ENCODE measurements at places on chromosomes 3 and 15.

- no peak for DNase-seq
These were observed 108.5 kb downstream of the CYP19A1 start for GRCh38 chr15:51229907-51230330.

GRCh38 chr15:68354923-68355322 is 77.0 kb downstream of the ITGA11 start:
- DNase-seq = no peak

- no peak for DNase-seq
These were observed 8.1 kb downstream of the ARIH1 start for GRCh38 chr15:72482275-72482674.

GRCh38 chr3:94221829-94222228 is 159.0 kb downstream of the NSUN3 start:
- DNase-seq = no peak

GRCh38 chr15:90677807-90678790 is 39.0 kb upstream of the BLM start:
- no peak for DNase-seq

GRCh38 chr3:52002748-52003147 is 7.1 kb upstream of the RPL29 start:
- DNase-seq = no peak

- no peak for DNase-seq
These were observed 19.8 kb downstream of the RAB7A start for GRCh38 chr3:128745742-128746141.

- no peak for DNase-seq
These were observed 304.0 kb upstream of the CBLB start for GRCh38 chr3:106172780-106173179.

- no peak for DNase-seq
These were observed 50.2 kb downstream of the CDCP1 start for GRCh38 chr3:45095916-45096526.

DNA sequence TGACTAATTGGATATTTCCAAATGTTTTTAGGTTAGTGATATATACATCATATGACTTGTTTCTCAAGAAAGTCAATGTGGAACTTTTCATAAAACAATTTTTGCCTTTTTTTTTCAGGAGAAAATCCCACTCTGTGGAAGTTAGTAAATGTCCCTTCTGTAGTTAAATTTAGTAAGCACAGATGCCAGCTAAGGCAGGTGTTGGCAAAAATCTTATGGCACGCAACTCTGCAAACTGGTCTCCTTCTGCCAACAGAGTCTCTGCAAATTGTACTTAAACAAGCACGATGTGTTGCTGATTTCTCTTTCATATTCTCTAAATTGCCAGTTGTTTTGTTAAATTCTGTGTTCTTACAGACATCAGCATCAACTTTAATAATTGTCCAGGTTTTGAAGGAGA is 233.8 kb downstream of the IL5RA start:
- no peak for DNase-seq

DNA sequence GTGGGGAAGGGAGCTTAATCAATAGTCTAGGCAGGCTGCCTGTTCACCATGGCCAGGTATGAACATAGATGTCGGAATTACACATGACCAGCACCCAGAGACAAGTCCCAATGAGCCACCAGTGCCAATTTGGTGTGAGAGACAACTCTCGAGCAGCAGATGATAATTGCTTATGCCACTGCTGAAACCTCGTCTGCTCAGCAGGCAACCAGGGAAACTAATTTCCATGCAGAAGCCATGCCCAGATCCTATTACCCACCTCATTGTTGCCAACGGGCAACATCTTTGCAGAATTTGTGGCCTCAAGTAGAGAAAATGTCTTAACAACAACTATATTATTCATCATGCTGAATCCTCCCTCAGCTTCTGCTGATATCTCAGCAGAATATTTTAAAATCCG is 84.9 kb downstream of the CGGBP1 start:
- no peak for DNase-seq

GRCh38 chr3:71849681-71850080 is 64.7 kb upstream of the PROK2 start:
- no peak for DNase-seq

- DNase-seq = peak; percentile 56
These were observed 602 bp upstream of the BAHD1 start for GRCh38 chr15:40439960-40440742.

DNA sequence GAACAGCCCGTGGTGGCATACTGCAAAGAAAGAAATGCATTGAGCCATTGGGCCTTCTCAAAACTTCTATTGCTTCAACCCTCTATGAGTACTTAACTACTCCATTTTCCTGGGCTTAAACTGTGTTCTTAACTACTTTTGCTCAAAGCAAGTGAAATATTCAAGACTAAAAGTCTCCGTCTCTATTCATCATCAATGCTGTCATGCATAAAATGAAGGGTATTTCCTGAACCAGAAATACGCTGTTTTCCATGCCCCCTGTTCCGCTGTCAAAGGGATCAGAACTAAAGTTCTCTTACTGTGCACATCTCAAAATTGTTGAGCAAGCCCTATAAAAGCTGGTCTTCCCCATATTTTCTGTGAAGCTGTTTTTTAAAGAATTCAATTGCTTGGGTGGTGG is 20.3 kb downstream of the SIAH2 start:
- DNase-seq = no peak

DNA sequence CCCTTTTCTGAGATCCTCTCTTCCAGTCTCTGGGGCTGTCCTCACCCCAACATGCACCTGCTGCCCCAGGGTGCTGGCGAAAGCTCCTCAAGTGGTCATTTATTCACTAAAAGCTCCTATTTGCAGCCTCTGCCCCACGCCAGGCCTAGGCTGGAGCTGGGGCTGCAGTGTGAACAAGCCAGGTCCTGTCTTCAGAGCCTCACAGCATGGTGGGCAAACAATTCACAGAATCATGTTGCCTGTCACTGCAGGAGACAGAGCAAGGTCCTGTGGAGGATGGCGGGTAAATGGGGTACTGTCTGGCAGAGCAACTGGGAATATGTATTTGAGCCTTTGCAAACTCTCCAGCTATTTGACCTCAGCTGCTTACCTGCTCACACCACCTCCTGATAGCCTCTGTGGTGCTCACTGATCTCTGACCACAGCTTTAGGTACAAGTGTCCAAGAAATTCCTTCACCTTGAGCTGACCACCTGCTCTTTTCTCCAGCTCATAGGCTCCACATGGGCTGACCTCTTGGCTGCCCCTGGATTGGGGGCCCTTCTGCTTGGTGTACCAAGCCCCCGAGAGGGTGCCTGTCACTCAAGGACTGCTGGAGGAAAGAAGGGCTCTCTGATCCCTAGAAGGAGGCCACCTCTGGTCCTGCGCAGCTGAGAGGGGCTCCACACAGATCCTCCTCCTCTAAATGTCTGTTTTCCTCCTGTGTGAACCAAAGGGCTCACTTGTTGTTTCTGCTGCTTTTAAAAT is 35.6 kb downstream of the AMOTL2 start:
- DNase-seq = no peak

GRCh38 chr3:141862279-141862816 is 14.1 kb upstream of the ATP1B3 start:
- no peak for DNase-seq

- DNase-seq = no peak
These were observed 12.3 kb downstream of the IQCH start for GRCh38 chr15:67266870-67267269.

DNA sequence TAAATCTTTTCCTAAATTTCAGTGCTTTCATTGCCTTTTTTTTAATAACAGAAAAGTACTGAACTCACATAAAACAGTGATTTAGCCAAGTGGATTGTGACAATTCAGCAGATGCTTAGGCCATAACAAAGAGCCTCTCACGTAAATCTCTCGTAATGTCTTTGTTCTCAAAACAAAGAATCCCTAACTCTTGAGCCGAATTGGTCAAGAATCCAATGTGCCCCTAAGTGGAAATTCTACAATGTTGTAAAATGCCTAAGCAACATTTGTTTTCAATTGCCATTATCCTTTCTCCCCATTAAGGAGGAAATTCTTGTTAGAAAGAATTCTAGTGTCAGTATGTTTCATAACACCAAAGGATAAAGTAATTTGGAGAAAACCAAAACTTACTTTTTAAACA is 235.7 kb upstream of the THBS1 start:
- no peak for DNase-seq

- no peak for DNase-seq
These were observed 38.6 kb downstream of the RFTN1 start for GRCh38 chr3:16474920-16475319.

GRCh38 chr3:18512007-18512406 is 86.9 kb upstream of the SATB1 start:
- DNase-seq = no peak

DNA sequence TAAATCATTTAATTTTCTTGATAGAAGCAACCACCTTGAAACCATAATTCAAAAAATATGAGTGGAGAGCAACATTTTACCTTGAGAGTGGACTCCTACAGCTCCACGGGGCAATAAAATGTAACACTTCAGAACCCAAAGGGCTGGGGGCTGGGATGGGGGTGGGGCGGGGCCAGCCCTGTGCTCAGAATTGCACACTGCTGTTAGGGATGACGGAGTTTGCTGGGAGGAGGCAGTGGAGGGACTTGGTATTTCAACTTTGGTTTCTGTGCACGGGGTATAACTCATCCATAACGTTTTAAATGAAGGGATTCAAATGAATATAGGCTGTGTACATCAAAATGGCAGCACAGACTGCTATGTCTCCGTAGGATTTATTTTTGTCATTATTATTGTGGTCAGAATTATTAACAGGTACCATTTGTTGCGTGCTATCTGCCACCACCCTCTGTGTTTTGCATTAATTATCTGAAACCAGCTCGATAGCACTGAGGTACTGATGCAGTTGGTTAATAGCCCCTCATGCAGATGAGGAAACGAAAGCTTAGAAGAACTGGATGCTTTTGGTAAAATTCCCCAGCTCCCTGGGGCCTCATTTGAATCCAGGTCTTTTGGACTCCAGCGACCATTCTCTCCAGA is 29.4 kb upstream of the WNT5A start:
- DNase-seq = no peak

GRCh38 chr15:60941448-60941847 is 287.7 kb downstream of the RORA start:
- DNase-seq = no peak

DNA sequence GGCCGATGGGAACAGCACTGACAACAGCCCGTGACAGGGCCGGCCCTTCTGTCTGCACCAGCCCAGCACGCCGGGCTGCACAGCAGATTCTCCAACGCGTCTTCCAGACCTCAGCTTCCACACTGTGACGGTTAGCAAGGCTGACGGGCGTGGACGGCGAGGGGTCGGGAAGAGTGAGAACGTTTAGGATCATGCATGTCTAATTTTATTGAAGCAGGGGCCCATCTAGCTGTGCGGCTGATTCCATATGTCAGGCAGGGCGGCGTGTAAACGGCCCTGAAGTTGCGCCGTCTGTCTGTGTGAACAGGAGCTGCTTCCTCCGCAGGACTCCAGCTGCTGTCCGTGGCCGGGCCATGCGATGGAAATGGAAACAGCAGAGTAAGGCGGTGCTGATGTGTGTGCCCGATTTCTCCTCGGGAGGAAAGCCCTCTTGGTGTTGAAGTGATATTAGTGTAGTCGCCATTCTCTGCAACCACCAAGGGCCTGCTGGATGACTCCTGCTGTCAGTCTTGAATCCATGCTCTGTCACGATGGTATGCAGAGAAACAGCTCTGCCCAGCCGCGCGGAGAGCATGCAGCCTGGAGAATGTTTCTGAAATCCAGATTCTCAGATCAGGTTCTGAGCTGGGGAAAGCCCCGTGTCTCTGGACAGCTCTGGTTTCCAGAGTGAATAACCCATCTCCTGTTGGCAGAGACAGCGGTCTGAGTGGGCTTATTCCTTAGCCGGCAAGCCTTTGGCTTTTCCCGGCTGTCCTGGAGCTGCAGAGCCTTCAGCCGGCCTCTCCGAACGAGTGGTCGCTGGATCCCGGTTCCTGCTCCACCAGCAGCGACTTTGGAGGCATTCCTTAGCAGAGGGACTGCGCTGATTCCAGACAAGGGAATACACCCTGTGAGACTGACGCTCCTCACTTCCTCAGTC is 158.1 kb upstream of the UBE3A start:
- no peak for DNase-seq

DNA sequence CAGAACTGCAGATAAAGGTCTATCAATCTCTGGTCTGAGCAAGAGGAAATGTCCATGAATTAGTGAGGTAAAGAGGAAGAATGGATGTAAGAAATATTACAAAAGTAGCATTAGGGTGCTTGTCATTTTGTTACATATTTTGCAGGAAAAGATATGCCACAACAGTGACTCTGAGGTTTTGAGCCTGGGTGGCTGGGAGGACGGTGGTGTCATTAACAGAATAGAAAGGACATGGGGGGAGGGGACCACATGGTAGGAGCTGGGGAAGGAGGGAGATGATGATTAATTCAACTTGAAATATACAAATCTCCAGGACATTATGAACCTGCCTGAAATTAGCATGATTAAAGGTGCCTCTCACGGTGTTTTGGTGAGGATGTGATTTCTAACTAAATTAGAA is 245.5 kb upstream of the MDFIC2 start:
- DNase-seq = no peak

GRCh38 chr15:98144388-98144787 is 183.9 kb downstream of the ARRDC4 start:
- no peak for DNase-seq

GRCh38 chr3:86969500-86970189 is 21.3 kb downstream of the VGLL3 start:
- DNase-seq = no peak

- DNase-seq = no peak
These were observed 43.0 kb downstream of the TAFA4 start for GRCh38 chr3:68889328-68889727.

GRCh38 chr3:63096248-63097058 is 181.7 kb upstream of the SYNPR start:
- DNase-seq = peak; percentile 48

DNA sequence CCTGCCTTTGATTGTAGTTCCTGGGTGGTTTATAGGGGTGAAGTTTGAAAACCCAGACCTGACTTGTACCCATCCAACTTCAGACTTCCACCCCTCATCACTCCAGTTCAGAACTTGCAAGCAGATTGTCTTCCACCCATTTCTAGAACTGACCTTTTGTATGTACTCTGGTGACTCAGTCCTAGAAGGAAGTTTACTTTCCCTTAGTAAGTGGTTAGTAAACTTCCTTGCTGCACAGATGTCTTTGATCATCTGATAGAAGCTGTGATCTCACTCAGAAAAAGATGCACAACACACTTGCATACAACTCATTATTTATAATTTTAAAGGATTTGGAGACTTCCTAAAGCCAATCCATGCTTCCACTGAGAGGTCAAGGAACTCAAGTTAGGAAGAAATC is 368.0 kb downstream of the MFSD1 start:
- DNase-seq = no peak

Data from upper lobe of left lung (tissue), 6 donors.